Left hindlimb (tissue), 1 donor: ENCODE measurements at places on chromosomes 12 and 14.
A peak's percentile ranks its signal among the peaks of the same experiment; 100 is the strongest.

DNA sequence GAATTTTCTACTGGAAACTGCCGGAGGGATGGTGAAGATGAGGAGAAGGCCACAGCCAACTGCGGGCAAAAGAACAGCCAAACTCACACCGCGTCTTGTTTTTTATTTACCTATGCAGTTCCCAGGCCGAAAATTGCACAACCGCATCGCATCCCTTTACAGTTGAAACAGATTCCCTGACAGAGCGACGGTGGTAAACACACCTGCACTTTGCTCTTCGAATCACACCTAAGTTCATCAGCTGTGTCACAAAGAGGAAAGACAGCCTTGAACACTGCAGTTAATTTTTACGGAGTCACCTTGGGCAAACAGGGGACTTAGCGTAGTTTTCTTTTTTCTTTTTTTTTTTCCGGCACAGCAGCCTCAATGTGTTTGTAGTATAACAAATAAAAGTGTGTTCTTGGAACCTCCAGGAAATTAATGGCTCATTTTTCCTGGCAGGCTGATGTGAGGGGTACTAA lies 272.0 kb upstream of the DIO3 start:
- DNase-seq: no peak

DNA sequence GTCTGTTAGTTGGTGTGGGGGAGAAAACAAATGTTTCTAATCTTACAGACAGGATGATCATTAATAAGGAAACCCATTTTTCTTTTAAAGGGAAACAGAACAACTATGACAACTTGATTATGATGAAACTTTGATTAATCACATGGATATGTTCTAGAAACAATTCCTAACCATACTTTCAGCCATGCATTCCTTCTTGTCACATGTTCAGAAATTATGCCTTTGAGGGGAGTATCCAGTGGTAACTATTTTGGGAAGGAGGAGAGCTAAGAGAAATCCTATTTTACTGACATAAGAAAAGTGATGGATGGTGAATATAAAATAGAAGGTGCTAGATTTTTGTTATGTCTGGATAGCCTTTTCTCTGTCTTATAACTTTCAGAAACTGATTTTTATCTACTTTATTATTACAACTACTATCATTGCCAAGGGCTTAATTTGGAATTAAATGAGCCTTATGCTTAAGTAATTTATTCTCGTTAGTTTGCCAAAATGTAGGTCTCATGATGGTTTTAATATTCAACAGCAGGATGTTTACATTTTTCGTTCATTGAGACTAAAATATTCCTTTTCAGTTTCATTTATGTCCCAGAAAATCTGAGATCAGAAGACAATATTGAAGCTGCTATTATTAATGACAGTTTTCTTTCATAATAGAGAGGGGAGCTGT lies 200.1 kb downstream of the TMTC2 start:
- DNase-seq: no peak

DNA sequence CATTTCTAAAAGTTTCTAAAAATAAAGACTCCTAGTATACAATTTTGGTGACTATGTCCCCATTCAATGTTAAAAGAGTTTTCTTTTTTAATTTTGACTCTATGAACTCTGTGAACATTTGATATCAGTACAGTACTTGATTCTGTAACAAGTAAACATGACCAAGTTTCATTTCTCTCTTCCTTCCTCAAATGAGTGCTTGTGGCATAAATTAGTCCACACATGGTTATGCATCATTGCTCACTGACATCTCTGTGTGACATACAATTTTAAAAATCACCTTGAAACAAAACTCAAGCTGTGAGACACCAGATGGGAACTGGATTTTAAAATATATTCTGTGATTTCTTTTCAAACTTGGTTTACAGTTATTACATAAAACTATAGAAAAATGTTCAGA lies 253.9 kb upstream of the MDGA2 start:
- no peak for DNase-seq

DNA sequence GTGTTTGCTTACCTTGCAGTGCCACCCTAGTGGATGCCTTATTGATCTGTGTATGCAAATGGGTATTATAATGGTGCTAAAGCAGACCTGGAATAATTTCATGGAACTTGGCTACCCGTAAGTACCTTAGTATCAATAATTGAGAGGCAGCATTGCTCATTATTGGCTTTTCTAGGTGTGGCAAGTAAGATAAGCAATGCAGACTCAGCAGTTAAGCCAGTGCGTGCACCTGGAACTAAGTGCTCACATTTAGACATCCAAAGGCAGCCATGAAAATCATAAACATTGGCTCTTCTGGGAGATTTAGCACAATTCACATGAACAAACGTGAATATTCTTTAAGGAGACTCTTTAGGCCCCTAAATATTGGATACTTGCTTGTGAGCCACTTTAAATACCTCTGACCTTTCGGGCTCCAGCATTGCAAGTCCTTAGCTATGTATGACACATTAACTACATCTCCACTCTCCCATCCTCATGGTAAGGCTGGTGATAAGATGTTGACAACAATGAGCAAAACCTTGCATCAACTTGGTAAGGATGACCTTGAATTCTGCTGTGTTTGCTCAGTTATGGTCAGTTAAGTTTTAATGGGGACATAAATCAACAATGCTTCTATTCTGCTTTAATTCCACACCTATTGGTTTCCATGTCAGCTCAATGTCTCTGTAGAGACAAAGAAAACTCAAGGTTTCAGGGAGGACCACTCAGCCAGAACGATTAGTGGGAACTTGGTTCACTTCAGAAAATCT lies 112.0 kb downstream of the SLC5A8 start:
- DNase-seq: no peak

DNA sequence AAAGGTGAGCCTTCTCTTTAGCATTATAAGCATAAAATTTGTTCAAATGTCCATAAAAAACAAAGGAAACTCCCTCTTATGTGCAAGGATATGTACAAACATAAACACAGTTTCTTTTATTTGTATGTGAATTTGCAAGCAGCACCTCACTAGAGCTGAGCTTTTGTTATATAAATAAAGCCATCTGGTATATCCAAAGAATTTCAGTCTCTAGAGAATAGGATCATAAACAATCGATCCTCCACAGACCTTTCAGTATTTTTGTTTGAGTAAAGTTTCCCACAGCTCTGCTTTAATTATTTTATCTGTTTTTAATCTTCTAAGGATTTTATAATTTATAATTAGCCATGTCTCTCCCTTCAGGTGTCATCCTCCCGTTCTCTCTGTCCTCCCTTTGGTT lies 89.2 kb downstream of the OTOGL start:
- DNase-seq: no peak

- peak; percentile 48 for DNase-seq
These were observed 582 bp downstream of the SGPP1 start for GRCh38 chr14:63727231-63727735.

GRCh38 chr14:76908834-76909233 lies 82.6 kb downstream of the LRRC74A start:
- no peak for DNase-seq

- no peak for DNase-seq
These were observed 85.1 kb upstream of the ARHGAP5 start for GRCh38 chr14:31992011-31992447.

DNA sequence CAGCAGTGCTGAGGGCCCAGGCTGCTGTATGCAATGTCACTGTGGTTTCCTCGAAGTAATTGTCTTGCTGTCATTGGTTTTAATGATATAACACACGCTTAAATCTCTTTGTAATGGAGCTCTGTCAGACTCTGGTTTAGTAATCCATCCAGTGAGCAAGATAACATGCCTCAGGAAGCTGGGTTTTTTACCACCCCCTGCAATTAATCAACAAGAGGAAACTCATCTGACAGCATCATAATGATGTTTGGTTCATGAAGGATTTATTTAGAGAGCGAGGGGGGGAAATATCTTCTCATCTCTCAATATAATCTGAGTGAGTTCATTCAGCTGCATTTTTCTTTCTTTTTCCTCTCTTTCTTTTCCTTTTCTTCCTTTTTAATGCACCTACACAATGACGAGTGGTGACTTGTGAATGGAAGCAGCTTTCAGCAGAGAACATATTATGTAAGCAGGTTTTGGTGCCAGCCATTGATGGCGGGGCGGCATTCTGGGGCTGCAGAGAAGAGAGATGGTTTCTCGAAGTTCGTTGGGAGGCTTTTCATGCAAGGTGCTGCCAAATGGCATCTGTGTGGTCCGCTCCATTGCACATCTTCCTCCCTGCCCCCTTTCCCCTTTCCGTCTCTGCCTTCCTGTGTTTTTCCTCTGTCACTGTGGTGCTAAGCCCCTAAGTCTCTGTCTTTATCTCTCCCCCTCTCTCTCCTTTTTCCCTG lies 6.7 kb downstream of the RPH3A start:
- DNase-seq: no peak

DNA sequence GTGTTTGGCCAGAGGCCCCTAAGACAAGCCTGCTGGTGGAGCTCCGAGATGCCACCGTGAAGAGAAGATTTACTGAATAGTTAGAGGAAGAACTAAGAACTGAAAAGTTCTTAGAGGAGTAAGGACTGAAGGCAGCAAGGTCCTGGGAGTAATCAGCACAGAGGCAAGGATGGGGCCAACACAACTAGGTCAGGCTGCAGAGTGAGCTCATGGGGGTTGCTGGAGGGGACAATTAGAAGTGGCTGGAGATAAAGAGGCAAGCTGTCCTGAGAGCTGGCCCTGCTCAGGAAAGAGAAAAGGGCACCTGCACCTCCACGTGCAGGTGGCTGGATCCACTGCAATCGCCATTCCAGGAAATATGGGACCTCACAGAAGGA lies 52.7 kb downstream of the NFKBIA start:
- no peak for DNase-seq

GRCh38 chr12:68648179-68648578 lies 37.5 kb downstream of the RAP1B start:
- DNase-seq: no peak
